NCI-H748 treated with DMSO at 0.1 percent for 48 hours (cell line): ENCODE measurements at places on chromosomes 1 and 21.

GRCh38 chr1:2187619-2188018 is 7.0 kb downstream of the FAAP20 start:
- no peak for DNase-seq

GRCh38 chr21:15421947-15422346 is 307.8 kb upstream of the USP25 start:
- no peak for DNase-seq

DNA sequence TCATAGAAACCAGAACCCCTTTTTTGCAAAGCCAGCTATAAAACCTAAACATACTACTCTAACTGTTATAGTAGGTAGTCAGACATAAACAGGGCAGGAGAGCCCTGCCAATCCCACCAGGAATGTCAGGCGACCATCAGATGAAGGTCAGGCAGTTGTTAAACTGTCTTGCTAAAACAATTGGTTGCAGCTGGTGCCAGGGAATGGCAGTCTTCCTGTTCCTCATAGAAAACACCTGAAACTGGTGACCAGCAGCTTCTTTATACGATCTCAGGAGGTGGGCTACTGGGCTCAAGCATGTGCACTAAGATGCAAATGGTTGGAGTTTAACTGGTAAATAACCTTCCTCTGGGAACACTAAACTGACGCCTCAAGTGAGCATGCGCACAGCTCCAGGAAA is 224.1 kb downstream of the COL11A1 start:
- no peak for DNase-seq

GRCh38 chr1:221230605-221231004 is 351.4 kb downstream of the HLX start:
- no peak for DNase-seq

DNA sequence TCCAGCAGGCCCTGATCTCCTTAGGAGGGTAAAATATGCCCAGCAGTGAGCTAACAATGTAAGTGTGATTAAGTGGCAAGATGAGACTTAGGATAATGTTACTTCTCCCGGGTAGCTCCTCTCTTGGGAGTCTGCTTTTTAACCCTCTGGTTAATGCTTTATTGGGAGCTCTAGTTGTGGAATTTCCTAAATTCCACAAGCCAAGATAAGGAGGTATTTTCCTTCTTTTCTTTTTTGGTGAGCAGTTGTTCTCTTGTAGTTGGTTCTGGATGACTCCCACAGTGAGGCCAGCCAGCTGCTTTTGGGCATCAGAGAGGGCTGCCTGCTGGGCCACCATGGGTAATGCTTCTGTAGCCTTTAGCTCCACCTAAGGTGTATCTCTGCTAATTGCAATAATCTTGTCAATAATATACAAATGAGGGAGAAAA is 19.3 kb downstream of the C1orf52 start:
- peak; percentile 10 for DNase-seq

- no peak for DNase-seq
Observed at GRCh38 chr21:42807938-42808613, 71.3 kb downstream of the WDR4 start.

DNA sequence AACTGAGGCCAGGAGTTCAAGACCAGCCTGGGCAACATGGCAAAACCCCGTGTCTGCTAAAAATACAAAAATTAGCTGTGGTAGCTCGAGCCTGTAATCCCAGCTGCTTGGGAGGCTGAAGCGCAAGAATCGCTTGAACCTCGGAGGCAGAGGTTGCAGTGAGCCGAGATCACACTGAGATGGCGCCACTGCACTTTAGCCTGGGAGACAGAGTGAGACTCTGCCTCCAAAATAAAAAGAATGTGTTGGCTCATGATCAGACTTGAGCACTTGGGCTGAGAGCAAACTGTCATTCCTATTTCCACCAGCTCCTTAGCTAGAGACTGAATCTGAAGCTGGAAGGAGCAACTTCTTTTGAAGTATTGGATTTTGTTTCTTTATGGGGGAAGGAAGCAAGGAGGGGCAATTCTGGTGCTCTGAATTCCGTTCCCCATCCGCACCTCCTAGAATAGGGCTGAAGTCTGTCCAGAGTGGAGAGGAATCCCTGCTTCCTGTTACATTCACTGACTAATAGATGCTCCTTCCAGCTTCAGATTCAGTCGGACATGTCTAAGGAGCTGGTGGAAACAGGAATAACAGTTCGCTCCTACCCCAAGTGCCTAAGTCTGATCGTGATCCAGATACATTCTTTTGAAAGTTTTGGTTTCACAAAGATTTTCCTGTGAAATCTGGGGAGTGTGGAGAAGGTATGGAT is 3.8 kb downstream of the ZNF672 start:
- no peak for DNase-seq

GRCh38 chr1:68723791-68724190 is 226.9 kb upstream of the DEPDC1 start:
- DNase-seq = no peak

- peak; percentile 16 for DNase-seq
Observed at GRCh38 chr1:18486195-18486594, 5.5 kb downstream of the KLHDC7A start.

DNA sequence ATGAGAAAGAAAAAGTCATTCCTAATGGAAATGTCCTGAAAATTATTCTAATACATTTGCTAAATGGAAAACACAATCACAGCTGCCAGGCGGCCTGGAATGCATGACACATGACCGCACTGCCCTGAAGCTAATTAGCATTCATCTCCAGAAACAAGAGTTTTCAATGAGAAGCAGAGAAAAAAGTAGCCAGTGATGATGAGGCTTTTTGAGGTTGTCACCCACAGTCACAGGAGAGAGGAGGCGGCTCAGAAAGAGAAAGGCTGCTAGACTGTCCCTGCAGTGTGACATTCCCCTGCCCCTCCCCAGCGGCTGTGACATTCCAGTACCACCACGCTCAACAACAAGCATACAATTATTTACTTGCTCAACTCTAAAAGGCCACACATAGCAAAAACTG is 122.9 kb upstream of the KRTAP19-8 start:
- DNase-seq = no peak

DNA sequence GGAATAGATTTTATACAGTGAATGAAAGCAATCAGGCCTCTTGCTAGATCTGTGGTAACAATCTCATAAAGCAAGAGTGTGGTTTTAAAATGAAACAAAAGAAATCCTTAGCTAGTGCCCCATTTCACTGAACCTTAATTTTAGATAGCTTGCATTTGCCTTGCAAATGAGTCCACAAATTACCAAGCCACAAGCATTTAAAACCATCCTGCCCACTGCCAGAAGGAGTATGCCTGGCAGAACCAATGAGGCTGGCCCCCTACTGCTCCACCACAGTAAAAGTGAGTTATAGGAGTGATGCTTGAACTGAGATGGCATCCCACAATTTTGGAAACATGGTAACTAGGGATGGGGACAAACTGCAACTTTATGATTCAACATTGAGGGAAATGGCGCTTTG is 206.4 kb upstream of the LMO4 start:
- no peak for DNase-seq

DNA sequence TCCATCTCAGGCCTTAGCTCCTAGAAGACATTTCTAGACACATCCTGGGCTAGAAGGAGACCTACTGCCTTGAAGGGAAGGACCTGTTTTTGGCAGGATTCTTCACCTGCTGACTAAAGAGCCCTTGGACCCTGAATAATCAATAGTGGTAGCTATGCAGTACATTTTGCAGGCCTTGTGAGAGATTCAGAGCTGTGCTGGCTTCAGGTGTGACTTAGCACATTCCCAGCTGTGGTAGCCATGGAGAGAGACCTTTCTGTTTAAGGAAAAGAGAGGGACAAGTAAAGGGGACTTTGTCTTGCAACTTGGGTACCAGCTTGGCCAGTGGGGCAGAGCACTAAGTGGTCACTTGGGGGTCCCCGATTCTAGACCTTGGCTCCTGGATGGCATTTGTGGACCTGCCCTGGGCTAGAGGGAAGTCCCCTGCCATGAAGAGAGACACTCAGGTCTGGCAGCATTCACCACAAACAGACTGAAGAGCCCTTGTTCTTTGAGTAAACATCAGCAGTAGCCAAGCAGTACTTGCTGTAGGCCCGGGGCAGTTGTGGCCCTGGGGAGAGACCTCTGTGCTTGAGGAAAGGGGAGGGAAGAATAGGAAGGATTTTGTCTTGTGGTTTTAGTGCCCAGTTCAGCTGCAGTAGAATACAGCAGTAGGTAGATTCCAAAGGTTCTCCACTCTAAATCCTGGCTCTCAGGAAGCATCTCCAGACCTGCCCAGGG is 26.2 kb upstream of the CD1A start:
- DNase-seq = no peak

DNA sequence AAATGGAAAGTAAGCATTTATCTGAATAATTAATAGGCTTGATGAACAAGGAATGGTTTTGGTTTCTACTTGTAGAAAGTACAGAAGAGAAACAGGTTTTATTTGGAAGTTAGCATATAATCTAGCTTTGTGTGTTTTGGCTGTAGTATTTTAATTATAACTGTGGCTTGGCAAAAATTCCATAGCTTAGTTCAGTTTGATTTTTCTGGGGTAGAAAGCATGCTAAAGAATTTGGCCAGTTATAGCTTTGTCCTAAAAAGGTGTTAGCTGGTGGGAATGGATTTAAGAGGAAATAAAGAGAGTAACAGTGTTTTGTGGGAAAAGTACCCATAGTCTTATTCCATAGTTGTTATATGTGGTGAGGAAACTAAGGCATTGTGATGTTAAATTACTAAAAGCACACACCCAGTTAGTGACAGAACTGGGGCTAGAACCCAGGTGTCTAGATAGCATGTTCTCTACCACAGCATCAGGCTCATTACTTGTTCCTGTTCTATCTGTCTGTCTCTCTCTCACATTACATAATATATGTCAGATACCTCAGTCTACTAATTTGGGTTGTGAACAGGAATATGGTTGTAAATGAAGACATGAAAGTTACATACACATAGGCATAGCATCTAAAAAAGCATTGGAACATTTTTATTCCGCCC is 55.0 kb downstream of the MPZL1 start:
- DNase-seq = no peak

DNA sequence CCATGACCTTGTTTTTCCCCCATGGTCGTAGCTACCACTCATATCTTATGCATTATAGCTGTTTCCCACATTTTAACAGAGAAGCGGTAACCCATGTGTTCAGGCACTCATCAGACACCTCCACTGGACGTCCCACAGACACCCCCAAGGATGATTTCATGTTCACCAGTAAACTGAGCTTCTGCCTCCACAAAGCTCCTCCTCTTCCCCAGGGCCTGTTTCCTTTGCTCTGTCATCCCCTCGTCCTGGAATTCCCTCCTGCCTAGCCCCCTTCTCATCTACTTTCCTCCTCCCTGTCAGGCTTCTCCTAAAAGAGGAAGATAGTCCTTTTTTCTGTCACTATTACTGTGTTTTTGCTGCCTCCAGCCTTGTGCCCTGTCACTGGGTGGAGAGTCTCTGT is 111.2 kb downstream of the OMA1 start:
- no peak for DNase-seq

- no peak for DNase-seq
Observed at GRCh38 chr21:44290327-44291077, 4.8 kb downstream of the AIRE start.

DNA sequence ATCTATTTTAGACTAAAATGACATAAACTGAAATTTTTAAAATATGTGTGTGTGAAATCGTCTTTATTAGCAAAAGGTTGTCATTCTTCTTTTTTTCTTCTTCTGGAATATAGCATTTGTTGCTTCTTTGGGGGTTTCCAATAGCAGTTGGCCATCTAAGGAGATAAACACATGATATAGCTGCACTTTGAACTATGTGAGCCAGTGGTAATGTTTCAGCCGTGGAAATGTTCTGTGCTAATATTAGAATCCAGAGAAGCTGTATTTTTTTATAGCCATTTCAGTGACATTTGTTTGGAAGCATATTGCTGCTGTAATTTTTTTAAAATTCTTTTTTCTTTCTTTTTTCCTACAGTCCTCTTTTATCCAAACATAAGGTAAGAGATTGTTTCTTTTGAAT is 75.1 kb downstream of the CNST start:
- no peak for DNase-seq

GRCh38 chr1:27455139-27455811 is 34.7 kb downstream of the WASF2 start:
- no peak for DNase-seq

DNA sequence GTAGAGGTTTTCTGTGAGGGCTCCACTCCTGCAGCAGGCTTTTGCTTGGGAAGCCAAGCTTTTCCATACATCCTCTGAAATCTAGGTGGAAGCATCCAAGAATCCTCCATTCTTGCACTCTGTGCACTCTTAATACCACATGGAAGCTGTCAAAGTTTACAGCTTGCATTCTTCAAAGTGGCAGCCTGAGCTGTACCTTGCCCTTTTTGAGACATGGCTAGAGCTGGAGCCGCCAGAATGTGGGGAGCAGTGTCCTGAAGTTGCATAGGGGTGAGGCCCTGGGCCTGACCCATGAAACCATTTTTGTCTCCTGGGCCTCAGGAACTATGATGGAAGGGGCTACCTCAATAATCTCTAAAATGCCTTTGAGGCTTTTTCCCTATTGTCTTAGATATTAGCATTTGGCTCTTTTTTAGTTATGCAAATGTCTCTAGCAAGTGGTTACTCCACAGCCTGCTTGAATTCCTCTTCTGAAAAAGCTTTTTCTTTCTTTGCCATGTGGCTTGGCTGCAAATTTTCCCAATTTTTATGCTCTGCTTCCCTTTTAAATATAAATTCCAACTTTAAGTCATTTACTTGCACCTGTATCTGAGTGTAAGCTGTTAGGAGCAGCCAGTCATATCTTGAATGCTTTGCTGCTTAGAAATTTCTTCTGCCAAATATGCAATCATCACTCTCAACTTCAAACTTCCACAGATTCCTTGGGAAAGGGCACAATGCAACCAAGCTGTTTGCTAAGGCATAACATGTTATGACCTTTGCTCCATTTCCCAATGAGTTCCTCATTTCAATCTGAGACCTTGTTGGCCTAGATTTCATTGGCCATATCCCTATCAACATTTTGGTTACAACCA is 92.1 kb upstream of the ARTN start:
- no peak for DNase-seq

- DNase-seq = no peak
Observed at GRCh38 chr1:97593192-97593591, 327.6 kb downstream of the DPYD start.

GRCh38 chr1:90208949-90209348 is 214.0 kb downstream of the ZNF326 start:
- DNase-seq = no peak

DNA sequence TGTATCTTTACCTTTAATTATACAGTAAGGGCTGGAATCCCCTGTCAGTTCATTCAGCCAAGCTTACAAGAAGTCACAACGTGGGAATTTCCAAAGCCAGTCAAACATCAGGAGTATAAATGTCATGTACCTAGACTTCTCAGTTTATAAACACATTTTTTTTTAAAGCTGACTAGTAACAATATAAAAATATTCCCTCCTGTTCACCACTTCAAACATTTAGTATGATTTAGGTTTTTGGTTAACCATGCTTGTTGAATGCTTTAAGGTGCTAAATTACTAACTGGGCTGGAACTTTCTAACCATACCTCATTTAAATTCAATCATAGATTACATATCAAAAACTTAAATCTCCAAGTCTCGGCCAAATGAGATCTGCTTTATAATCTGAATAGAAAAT is 44.0 kb downstream of the JAK1 start:
- DNase-seq = no peak
